SK-MEL-5 (cell line): ENCODE measurements at places on chromosomes 12 and 14.

GRCh38 chr14:65162031-65162430, 59.7 kb upstream of the MAX start:
- no peak for DNase-seq

- peak; percentile 14 for DNase-seq
Observed at GRCh38 chr12:108214486-108214885, 85.4 kb downstream of the WSCD2 start.

DNA sequence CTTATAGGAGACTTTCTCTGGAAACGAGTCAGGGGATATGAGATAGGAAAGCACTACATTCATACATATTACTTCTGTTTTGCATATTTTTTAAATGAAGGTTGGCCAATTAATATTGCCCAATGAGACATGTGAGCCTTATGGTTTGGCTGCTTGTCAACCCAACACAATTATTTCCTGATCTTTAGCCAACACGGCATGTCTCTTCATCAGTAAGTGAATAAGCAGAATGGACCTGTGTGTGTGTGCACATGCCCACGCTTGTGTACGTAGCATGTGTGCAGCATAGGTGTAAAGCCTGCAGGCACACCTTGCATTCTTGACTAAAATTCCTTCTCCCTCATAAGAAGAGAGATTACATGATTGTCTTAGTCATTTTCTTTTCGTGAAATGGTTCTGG, 88.3 kb downstream of the STON2 start:
- DNase-seq: no peak

- DNase-seq: peak; percentile 41
Observed at GRCh38 chr14:23569443-23570151, 2.0 kb upstream of the AP1G2 start.

DNA sequence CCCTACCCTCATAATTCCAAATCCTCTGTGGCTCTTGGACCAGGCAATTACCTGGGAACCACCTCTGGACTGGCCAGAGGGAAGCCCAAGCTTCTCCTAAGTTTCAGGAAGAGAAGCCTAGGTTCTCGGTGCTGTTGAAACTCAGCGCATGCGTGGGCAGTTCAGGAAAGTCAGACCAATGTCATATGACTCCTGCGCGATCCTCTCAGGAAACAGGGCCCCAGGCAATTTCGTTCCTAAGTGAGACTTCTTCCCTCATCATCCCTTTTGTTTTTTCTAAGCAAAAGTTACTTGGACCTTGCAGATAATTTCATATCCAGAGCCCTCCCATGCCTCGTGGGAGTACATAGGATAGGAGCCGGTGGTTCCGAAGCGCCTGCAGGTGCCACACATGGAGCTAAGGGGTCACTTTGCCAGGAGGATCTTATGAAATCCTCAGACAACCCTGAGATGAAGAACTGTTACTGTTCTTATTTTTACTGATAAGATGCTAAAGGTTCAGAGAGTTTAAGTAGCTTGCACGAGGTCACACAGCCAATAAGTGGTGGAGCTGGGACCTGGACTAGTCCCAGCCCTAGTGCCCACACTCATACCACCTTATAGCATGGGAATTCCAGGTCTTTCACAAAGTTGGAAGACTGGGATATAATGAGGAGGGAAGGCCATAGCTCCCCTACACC, 168.2 kb downstream of the ZFP36L1 start:
- DNase-seq: peak; percentile 13

DNA sequence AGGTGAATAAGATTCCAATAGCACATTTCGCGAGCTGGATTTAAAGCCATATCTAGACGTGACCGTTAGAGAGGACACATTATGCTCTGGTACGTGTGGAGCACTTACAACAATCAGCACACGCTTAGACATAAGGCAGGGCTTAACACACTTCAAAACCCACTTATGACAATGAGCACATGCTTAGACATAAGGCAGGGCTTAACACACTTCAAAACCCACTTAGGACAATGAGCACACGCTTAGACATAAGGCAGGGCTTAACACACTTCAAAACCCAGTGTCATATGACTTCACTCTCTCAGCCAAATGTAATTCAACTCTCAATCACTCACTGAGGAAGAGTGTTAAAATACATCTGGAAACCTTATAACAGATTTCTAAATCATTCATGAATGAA, 11.2 kb upstream of the PLD4 start:
- no peak for DNase-seq

DNA sequence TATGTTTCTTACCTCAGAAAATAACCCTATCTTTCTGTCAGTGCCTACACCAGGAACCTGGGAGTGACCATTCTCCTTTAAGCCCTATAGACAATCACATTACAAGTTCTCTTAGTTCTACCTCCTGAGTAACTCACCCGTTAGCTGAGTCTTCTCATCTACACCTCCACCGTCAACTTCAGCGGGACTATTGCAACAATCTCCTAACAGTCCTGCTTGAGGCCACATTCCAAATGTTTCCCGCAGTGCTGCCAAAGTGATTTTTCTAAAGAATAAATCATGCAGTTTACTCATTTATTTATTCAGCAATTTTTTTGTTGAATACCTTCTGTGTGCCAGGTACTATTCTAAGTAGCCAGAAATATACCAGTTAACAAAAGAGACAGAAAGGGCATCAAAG, 285.0 kb upstream of the GRIP1 start:
- no peak for DNase-seq

- no peak for DNase-seq
Observed at GRCh38 chr12:75690296-75690955, 179.0 kb upstream of the KRR1 start.

DNA sequence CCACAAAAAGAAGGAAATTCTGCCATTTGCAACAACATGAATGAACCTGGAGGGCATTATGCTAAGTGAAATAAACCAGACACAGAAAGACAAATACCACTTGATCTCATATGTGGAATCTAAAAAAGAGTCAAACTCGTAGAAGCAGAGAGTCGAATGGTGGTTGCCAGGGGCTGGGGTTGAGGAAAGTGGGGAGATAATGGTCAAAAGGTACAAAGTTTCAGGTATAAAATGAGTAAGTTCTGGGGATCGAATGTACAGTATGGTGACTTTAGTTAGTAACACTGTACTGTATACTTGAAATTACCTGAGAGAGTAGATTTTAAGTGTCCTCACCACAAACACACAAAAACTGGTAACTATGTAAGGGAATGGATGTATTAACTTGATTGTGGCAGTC, 129.4 kb downstream of the PPM1H start:
- no peak for DNase-seq

- DNase-seq: no peak
Observed at GRCh38 chr14:74578479-74578878, 33.6 kb downstream of the LTBP2 start.

DNA sequence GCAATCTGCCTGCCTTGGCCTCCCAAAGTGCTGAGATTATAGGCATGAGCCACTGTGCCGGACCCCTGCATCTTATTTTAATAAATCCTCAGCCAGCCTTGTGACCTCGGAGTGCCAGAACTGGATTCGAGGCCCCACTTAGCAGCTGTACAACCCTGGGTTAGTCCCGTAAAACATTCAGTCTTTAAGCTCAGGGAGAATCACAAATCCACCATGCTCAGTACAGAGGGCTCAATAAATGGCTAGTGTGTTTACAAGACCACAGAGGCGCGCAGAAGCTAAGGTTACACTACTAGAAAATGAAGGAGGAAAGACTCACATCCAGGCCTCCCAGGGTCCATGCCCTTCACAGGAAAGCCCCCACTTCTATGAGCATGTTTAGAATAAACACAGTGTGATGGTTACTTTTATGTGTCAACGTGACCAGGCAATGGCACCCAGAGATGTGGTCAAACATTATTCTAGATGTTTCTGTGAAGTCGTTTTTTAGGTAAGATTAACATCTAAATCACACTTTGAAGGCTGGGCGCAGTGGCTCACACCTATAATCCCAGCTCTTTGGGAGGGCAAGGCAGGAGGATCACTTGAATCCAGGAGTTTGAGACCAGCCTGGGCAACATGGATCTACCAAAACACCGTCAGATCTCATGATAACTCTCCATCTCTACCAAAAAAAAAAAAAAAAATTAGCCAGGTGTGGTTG, 55.3 kb downstream of the CLMN start:
- DNase-seq: no peak

- no peak for DNase-seq
Observed at GRCh38 chr14:32068708-32069107, 8.4 kb upstream of the ARHGAP5 start.

- peak; percentile 35 for DNase-seq
Observed at GRCh38 chr12:27009881-27010301, 4.3 kb downstream of the TM7SF3 start.

- DNase-seq: no peak
Observed at GRCh38 chr12:1680804-1681492, 9.9 kb upstream of the ADIPOR2 start.

- DNase-seq: no peak
Observed at GRCh38 chr12:80580254-80580653, 127.2 kb upstream of the MYF6 start.

GRCh38 chr14:23577710-23578392, 739 bp downstream of the JPH4 start:
- no peak for DNase-seq

- no peak for DNase-seq
Observed at GRCh38 chr12:53480491-53481442, 18.5 kb downstream of the MAP3K12 start.

DNA sequence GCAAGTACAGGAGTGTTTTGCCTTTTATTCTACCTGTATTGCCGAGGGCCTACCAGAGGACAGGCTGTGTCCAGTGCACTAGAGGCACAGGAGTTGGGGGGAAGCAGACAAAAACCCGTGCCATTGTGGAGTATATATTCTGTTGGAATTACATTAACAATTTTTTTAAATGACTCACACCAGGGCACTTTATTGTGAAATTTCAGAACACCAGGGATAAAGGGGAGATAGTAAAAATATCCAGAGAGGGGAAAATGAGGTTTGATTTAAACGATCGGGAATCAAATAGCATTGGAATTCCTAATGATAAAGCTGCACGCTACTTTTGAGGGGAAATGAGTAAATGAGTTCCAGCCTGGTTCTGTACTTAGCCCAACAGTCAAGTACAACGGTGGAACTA, 123.2 kb downstream of the PELI2 start:
- DNase-seq: no peak

DNA sequence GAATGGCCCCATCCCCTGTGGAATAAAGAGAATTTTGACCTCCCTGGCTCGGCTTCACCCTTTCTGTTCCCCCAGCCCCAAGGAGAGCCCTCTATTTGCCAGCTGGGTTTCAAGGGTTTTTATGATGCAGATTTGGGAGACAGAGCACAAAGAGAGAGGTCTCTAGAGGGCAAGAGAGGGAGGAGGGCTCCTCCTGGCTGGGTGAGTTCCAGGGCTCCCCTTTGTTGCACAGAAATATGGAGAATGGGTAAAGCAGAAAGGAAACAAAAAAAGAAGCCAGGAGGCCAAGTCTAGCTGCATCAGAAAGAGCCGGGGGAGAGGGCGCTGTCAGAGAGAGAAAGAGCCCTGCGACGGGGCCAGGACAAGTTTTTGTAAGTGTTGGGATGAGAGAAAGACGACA, 319.6 kb upstream of the RTL1 start:
- DNase-seq: no peak

DNA sequence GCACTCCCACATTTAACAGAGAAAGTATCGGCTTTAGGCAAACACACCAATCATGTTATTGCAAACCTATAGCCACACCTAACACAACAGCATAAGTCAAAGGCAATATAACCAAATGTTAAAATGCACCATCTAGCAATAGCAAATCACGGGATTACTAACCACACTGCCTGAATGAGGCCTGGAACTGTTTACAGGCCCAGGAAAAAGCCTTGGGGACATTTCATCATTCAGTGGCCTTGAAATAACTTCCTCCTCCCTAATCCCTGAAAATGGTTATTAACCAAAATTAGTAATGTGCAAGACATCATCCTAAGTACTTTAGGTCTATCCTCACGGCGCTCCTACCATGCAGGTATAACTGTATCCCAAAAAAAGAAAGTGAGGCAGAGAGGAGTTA, 2.3 kb downstream of the GALC start:
- DNase-seq: no peak

DNA sequence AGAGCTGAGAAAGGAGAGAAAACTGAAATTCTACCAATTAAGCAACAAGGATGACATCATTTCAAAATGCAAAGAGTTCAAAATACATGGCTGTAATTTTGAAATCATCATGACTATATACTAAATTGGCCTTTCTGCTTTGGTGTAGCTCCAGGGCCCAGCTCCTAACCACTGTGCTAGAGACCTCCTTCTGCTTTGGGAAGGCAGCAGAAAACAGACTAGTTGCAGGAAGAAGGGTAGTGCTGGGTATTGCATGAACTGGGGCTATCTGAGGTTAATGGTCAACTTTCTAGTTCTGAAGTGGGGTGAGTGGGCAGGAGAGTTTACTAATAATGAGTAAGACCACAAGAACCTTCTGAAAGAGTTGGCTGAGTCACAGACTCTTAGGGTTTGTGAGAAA, 66.2 kb downstream of the PTGER2 start:
- no peak for DNase-seq

- no peak for DNase-seq
Observed at GRCh38 chr14:89418452-89418851, 1.4 kb upstream of the FOXN3 start.

DNA sequence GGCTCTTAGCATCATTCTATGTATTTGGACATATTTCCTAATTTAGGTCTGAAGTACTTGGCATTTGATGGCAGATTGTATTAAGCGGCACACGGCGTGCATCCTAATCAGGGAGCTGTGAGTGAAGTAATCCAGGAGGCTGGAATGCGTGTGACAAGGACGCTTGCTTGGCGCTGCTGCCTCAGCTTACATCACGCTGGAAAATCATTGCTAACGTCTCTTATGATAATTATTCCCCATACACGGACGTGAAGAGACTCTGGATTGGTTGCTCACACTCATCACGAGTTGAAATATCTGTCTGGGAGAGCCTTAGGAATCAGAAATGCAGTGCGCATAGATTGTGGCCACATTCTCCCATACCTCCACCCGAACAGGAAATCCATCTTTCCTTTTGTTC, 85.3 kb downstream of the FBXW8 start:
- no peak for DNase-seq

- no peak for DNase-seq
Observed at GRCh38 chr12:16329594-16329993, 17.9 kb upstream of the MGST1 start.

DNA sequence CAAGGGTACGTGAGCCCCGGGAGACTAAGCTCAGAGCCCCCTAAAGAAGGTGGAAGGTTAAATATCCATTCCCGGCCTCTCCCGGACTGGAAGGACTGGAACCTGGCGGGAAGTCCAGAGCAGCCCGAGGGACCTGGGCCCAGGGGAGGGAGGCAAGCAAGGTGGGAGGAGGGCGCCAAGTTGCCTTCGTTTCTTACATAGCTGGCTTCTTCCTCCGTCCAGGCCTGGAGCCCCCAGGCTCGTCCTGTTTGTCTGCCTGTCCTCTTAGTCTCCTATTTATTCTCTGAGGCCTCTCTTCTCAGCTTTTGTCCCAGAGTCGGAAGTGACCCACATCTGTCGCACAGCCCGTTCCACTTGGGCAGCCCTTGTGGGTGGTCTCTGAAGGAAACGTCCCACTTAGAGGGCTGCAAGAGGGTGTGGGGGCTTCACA, 745 bp downstream of the PCK2 start:
- DNase-seq: no peak
